ENCODE measurements at places on chromosomes 2 and 18. TPM values are rescaled to one million over a fixed set of nuclear protein-coding genes. Genes with fewer than 3 reads are reported as not detected.

GRCh38 chr2:85661139-85661858 lies 6.7 kb downstream of the SFTPB start:
- H3K36me3 ChIP-seq: no peaks in the 10 kb centered on the region
- no peaks in the 10 kb centered on the region for H3K27me3 ChIP-seq
- no peak overlapping the region for H3K27ac ChIP-seq
- H3K4me1 ChIP-seq: no peaks in the 10 kb centered on the region
- H3K4me3 ChIP-seq: no peak overlapping the region

Gene CDH2
- total RNA-seq: 106 TPM

- no peak overlapping the region for H3K27ac ChIP-seq
- no peaks in the 10 kb centered on the region for H3K27me3 ChIP-seq
- no peaks in the 10 kb centered on the region for H3K36me3 ChIP-seq
- no peaks in the 10 kb centered on the region for H3K4me1 ChIP-seq
- DNase-seq: no peak
- no peak overlapping the region for H3K4me3 ChIP-seq
Measured at GRCh38 chr18:55064073-55064472, 104.8 kb upstream of the CCDC68 start.

- H3K36me3 ChIP-seq: no peaks in the 10 kb centered on the region
- H3K27me3 ChIP-seq: peaks cover 90% of the 10 kb centered on the region
- H3K4me3 ChIP-seq: no peak overlapping the region
- peaks cover 20% of the 10 kb centered on the region for H3K4me1 ChIP-seq
- no peak overlapping the region for H3K27ac ChIP-seq
- DNase-seq: no peak
Measured at GRCh38 chr18:78979056-78979729, 425 bp upstream of the SALL3 start.

Gene SLC11A1
- total RNA-seq: 83.6 TPM

DNA sequence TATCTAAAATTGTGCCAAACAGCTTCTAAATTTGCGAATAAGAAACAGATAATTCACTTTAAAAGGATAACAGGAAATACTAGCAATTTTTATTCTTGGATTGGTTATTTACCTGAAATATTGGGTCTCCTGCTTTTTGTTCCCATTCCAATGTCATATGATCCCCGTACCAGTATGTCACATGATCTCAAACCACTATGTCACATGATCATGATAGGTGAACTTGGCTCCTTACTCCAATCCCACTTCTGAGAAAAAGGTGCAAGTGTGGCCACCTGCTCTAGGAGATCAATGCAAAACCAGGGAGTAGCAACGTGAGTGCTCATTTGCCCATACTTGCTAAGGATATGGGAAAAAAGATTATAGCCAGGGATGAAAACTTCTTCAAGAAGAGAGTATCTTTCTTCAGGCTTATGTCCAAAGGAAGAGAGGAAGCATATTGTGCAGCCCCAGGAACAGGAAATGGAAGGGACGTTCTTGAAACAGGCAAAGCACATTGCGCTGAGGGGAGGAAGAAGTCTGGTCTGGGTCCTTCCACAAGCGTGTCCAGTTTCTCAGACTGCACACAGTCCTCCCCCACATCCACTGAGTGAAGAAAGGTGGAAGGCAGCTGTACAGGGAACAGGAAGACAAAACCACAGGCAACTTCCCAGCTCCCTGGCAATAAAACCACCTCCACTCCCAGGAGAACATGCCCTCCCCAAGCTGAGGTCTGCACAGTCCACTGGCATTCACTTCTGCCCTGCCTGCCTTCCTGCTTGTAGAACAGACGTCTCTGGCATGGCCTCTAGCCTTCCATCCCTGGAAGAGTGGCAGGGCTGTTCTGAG lies at the start of gene LYG2:
TSS of gene LYG2 (minus strand) at position 176 of the 828 bp plus-strand sequence. CDS start 1,406 bp downstream, outside the sequence.
- no peaks in the 10 kb centered on the region for H3K27me3 ChIP-seq
- H3K36me3 ChIP-seq: no peaks in the 10 kb centered on the region
- no peak within 1 kb of the TSS for H3K27ac ChIP-seq
- H3K4me1 ChIP-seq: no peaks in the 10 kb centered on the region
- no peak for DNase-seq

Gene MAPRE2
- total RNA-seq: 85.8 TPM

DNA sequence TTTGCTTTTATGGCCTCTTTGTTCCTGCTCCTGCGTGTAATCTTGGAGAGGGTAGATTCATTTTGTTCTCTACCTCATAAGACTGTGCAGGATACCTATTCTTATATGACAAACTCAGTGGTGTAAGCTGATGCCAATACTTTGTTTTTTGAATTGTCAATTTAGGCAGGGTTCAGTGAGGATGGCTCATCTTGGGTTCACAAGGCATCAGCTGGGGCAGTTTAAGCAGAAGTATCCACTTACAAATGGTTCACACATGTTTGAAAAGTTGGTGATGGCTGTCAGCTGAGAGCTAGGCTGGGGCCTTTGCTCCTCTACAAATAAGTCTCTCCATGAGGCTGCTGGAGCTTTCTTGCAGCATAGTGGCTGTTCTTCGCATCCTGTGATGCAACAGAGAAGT lies 920.6 kb upstream of the PIK3C3 start:
- H3K4me1 ChIP-seq: no peaks in the 10 kb centered on the region
- H3K4me3 ChIP-seq: no peak overlapping the region
- H3K27me3 ChIP-seq: no peaks in the 10 kb centered on the region
- no peak for DNase-seq

- no peak for DNase-seq
- H3K27ac ChIP-seq: no peak overlapping the region
- H3K4me3 ChIP-seq: no peak overlapping the region
- H3K4me1 ChIP-seq: no peaks in the 10 kb centered on the region
Measured at GRCh38 chr18:50240080-50240563, 26.2 kb downstream of the CFAP53 start.

Gene THADA
- total RNA-seq: 28.2 TPM

DNA sequence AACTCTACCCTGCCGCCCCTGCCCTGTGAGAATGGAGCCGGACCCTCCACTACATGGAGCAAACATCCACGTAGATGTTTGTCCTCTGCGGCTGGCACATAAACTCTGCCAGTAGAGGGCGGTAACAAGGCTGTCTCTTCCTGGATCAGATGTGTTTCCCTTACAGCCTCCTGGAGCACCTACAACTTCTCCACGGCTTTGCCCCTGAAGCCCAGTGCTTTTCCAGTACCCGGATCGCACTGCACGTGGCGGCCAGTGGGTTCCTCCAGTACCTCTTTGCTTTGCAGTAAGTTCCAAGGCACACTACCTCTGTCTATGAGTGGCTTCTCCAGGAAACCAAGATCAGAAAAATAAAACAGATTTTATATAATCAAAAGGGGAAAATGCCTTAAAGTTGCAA lies 651.3 kb downstream of the DCDC2C start:
- no peaks in the 10 kb centered on the region for H3K4me1 ChIP-seq
- H3K36me3 ChIP-seq: no peaks in the 10 kb centered on the region
- no peaks in the 10 kb centered on the region for H3K27me3 ChIP-seq
- peak overlapping the region; percentile 22 for H3K27ac ChIP-seq
- peak; percentile 8 for DNase-seq

GRCh38 chr18:61173554-61173953 lies 159.7 kb upstream of the CDH20 start:
- H3K4me1 ChIP-seq: no peaks in the 10 kb centered on the region
- no peaks in the 10 kb centered on the region for H3K36me3 ChIP-seq
- H3K4me3 ChIP-seq: no peak overlapping the region
- H3K27ac ChIP-seq: no peak overlapping the region

Gene ABCG8
- total RNA-seq: 0.30 TPM

DNA sequence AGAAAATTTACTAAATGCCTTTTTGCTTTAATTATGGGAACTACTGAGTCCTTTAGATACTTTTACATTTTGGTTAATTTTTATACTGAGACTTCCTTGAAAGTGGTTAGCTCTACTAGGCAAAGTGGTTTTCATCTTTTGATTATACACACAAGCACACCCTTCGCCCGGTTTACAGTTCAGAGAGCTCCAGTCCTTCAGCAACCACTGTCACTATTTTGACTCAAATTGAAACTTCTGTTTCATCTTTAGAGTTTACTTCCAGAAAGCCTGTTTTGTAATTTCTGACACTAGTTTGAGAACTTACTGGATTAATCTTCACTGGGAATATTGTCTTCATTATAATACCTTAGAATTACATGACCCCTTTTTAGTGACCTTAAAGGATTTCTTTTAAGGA lies 140.3 kb upstream of the FOSL2 start:
- no peak for DNase-seq
- no peak overlapping the region for H3K4me3 ChIP-seq
- H3K27ac ChIP-seq: no peak overlapping the region
- peaks cover 29% of the 10 kb centered on the region for H3K36me3 ChIP-seq

Gene STPG4
- not detected for total RNA-seq

All from adrenal gland (tissue), 19 donors.